ENCODE measurements at places on chromosomes 16 and 17. TPM values are rescaled to one million over a fixed set of nuclear protein-coding genes. Genes with fewer than 3 reads are reported as not detected.

Gene SSTR5
- not detected for total RNA-seq

DNA sequence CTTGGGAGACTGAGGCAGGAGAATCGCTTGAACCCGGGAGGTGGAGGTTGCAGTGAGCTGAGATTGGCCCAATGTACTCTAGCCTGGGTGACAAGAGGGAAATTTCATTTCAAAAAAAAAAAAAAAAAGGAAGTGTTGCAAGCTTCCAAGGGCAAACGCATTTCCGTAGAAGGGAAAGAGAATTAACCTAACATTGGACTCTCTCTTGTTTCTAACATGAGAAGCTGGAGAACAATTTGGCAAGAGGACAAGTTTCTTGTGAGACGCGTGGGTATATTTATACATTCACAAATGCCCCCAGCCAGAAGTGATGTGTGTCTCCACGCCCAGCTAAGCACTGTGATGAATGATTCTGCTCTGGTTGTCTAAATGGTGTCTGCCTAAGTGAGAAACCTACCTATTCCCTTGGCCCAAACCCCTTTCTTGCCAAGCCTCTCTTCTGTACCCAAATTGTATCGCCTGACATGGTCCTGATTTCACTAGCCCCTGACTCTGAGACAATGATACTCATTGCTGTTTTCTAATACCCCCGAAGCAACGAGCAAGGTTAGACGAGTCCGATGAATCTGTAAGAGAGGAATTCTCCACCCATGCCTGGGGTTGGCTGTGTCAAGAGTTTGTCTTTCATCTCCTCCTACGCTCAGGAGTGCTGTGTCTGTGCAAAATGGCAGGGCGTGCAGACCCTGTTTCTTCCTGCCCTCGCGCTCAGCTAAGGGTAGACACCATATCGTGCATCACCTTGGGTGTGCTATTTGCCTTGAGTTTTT lies 14.2 kb upstream of the ST6GALNAC2 start:
- no peak for DNase-seq

GRCh38 chr17:21353326-21354010 lies 22.7 kb upstream of the KCNJ12 start:
- no peak for DNase-seq

Gene ACSM3
- 68.4 TPM for total RNA-seq

GRCh38 chr17:45228763-45229539 lies 7.3 kb downstream of the FMNL1 start:
- no peak for DNase-seq

GRCh38 chr16:78100112-78100467 lies 636 bp downstream of the WWOX start:
- no peak for DNase-seq

DNA sequence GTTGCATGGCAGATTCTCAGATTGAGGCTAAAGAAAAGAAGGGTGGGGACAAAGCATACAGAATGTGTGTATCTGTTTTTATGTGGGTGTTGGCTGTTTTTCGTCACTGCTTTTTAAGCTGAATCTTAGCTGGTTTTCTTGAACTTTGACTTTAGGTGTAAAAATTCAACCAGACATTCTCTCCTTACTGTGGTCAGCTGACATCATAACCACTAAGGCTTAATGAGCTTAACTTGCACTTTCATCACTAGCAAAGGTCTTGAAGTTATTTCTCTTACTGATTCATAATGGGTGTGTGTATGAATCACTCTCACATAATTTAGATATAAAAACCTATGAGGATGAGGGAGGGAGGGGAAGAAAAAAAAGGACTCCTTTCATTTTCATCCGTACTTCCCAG lies 4.0 kb upstream of the CDC6 start:
- DNase-seq, result no peak

DNA sequence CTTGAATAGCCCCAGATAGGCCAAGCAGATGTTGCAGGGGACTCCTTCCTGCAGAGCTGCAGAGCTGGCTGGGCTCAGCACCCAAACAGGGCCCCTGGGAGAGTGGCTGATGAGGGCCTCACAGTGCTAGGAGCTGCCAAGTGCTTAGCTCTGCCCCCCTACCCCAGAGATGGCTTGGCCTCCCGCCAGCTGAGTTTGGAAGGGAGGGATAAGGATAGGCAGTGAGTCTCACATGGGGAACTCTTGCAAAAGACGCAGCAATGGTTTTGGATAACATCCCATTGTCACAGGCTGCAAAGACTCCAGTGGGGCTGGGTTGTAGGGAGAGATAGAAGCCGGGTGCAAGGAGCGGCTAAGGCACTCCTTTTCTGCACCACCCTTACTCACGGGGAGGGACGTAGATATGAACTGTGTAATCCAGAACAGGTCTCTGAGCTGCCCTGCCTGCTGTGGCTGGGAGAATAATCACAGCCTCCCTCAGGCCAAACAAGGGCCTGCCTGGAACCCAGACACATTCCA lies 52.9 kb upstream of the MAF start:
- no peak for DNase-seq

Gene RHBDF1
- total RNA-seq, result 46.6 TPM

- DNase-seq, result no peak
Observed at GRCh38 chr17:65587534-65588180, 26.2 kb upstream of the AXIN2 start.

- no peak for DNase-seq
Observed at GRCh38 chr16:53668869-53669268, 34.8 kb downstream of the RPGRIP1L start.

Gene TEKT3
- total RNA-seq, result not detected

Data from glomerular endothelial cell (primary cell).